DMS 273 treated with DMSO at 0.1 percent for 48 hours (cell line): ENCODE measurements at places on chromosomes 2 and 18.
A peak's percentile ranks its signal among the peaks of the same experiment; 100 is the strongest.

GRCh38 chr2:214203744-214204289, 207.0 kb upstream of the VWC2L start:
- no peak for DNase-seq

DNA sequence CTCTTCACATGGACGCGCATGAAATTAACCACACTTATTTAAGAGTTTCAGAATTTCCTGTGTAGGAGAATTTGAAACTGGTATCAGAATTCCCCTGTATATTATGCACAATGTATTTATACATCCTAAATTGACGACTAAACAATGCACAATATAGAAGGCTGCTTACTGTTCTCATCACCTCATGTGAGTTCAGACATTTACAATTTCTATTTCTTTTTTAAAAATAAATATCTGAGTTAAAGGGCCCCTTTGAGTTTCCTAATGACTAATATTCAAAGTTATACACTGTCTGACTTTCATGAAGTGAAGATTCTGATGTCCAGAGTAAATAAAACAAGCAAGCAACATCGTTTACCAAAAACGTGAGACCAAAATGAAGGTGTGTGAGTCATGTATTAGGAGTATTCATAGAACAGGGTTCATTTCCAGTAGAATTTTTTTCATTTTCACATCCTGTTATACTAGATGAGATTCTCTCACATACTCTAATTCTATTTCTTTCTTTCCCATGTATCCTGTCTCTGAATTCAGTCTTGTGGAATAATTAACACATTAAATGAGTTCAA, 406.2 kb downstream of the NUP35 start:
- DNase-seq: no peak

DNA sequence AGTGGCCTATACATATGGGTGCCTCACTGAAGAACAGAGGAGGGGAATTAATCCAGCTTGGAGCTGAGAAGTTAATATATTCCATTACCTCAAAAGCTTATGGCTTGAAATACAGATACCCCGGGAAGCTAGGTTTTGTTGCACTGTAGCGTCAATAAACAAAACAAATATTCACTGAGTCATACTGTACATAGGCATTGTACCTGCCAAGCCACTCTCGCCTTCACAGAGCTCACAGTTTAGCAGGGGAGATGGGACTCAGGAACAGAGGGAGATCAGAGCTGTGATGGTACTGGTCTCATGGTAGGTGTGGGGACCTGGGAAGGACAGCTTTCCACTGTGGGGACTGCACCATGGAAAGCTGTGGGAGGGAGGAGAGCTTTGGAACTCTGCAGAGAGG, 111.2 kb upstream of the ST6GAL2 start:
- no peak for DNase-seq

- no peak for DNase-seq
Measured at GRCh38 chr2:28338831-28339321, 53.8 kb upstream of the FOSL2 start.

GRCh38 chr2:38619458-38620164, 16.9 kb upstream of the HNRNPLL start:
- no peak for DNase-seq

DNA sequence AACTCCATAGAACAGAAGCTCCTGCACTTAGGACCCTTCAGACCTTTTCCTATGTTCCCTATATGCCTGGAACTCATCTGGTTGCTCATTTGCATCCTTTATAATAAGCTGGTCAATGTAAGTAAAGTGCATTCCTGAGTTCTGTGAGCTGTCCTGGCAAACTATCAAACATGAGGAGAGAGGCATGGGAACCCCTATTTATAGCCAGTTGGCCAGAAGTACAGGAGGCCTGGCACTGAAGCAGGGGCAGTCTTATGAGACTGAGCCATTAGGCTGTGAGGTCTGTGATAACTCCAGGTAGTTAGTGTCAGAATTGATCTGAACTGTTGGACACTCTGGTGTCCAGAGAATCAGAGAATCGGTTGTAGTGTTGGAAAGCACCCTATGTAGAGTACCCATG, 88.4 kb downstream of the EHD3 start:
- no peak for DNase-seq

DNA sequence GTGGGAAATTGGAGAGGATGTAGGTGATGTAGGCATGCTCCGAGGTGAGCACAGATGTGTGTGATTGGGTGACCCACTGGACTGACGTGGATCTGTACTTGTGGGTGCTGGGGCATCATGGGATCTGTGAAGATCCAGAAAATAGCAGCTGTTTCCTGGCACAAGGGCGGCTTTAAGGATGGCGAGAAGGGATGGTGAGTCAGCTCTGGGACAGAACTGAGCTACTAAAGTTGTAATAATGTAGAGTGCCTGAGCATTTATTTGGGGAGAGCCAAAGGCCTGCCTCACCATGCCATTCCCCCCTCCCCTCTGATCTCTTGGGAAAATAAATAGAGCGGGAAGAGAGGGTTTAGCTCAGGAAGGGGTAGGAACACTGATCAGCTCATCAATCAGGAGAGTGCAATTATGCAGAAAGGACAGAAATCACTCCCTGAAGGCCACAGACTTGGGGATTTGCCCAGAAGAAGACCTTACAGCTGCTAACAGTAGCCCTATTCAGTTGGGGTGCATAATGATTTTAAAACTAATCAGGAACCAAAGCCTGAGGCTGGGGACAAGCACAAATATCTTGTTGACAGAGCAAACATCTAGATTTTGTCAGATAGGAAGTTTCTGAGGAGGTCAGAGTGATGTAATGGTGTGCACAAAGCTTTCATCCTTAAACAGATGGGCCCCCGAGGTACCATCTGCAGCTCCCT, 30.3 kb downstream of the TANC1 start:
- DNase-seq: peak; percentile 39

GRCh38 chr2:232543491-232543890, 4.0 kb downstream of the CHRNG start:
- no peak for DNase-seq

DNA sequence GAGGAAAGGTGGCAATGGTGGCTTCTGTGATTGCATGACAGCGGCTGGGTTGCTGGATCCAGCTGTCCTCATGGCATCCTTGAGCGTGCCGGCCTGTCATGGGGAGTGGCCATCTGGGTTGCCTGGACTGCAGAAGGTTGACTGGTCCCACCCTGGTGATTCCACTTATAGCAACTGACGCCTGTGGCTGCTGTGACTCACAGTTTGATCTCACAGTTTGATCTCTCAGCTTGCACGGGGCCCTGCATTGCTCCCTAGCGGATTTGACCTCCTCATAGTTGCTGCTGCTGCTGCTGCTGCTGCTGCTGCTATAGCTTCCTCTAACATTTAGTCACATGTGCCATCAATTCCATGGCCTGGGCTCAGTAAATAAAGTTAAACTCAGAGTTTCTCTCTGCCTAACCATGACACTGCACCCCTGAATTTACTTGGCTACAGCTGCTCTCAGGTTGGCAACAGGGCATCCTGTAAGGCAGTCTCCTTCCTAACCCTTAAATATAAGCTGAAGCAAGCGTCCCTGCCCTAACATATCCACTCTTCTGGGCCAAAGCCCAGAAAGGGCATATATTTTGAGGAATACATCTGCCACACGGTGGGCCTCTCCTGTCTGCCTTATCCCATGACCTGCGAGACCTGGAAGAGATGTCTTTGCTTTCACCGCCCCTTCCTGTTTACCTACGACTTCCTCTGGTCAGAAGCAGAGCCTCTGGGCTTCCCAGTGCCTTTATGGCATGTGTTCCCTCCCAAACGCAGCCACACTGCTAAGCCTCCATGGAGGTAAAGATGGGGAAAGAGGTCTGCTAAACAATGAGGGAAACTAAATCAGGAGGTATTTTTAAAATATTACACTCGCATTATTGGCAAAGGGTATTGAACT, 37.8 kb upstream of the CCDC150 start:
- DNase-seq: peak; percentile 55

DNA sequence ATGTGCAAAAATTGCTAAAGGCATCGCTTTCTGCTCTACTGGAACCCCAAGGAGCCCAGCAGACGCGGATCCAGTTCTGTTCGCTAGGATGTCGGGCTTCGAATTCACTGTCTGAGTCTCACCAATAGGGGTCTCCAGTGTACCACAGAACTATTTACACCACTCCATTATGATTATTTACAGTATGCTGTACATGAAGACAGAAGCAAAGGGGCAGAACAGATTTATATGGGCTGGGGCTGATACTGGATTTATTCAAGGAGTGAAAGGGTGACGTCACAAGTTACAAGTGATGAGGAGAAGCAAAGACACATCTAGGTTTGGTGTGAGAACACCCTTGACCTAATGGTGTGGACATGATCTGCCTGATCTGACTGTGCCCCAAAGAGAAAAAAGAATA, 185.3 kb upstream of the ATP5MC3 start:
- DNase-seq: no peak

DNA sequence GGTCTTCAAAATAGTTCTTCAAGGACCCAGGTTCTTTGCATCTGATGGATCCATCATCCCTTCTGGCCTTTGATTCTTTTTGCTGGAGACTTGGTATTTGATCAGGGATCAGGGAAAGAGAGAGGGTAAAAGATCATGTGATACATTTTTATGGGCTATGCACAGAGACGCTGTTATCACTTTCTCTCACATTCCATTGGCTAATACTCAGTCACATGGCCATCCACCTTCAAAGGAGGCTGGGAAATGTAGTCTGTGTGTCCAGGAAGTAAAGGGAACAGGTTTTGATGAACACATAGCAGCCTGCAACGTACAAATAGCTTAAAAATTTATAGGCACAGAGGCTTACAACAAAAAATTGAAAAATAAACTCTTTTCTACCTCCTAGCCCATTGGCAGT, 629.6 kb upstream of the FANCL start:
- DNase-seq: no peak

DNA sequence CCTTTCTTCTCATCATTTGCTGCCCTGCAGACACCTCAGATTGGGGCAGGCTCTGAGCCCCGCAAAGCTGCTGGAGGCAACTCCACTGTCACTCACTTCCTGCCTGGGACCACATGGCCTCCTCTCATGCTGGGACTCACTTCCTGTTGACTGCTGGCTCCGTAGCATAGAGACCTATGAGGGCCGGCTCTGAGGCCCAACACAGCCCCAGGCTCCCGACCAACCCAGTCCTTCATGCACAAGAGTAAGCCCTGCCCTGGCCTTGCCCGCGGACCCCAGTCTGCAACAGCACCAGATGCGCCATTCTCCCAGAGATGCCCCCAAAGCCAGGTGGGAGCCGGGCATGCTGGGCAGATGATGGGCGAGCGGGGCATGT, 55.7 kb downstream of the DNMT3A start:
- DNase-seq: no peak

DNA sequence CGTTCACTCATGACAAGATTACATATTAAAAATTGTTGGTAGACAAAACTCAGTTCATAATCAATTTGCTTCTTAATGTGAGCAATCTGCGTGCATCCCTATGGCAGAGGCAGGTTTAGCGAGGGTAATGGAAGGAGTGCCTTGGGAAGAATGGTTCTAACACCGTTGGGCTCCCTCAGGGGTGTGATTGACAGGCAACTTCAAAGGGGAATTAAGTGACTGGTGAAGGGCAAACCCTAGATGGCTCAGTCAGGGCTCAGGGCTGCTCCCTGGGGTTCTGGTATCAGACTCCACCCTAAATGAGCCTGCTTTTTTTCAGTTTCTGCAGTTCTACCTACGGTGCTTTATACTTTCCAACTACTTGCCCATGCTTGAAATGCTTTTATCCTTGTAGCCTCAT, 419.5 kb upstream of the CELF4 start:
- no peak for DNase-seq

GRCh38 chr2:19021100-19021476, 337.3 kb downstream of the OSR1 start:
- DNase-seq: no peak

DNA sequence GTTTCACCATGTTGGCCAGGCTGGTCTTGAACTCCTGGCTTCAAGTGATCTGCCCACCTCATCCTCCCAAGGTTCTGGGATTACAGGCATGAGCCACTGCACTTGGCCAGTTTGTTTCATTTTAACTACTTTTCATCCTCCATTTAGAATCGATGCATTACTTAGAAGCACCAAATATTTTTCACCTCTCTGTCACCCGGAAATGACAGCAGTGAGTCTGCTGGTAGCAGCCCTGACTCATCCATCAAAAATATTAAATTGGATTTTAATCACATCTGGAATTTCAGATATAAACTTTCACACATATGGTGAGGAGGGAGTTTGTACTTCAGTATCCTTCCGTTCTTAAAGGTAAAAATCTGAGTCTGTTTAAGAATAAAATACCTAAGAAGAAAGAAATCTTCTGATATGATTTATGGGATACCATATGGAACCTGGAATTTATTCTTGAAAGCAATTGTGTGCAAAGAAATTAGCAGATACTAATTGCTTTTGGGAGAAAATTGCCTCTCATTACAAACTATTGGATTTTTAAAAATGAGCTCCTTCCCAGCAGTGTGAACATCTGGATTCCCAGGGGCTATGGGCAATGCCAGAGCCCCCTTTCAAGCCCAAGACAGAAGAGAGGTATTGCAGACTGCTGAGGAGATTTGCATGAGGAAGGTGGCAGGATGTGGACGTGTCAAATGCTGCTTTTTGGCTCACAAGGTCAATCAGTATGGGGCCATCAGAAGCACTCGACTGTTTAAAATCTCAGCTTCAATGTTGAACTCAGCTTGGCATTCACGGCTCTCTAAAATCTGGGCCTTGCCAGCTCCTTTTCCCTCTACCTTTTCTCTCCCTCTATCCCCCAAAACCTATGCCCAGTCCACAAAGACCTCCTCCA, 279.5 kb upstream of the SIX2 start:
- no peak for DNase-seq

DNA sequence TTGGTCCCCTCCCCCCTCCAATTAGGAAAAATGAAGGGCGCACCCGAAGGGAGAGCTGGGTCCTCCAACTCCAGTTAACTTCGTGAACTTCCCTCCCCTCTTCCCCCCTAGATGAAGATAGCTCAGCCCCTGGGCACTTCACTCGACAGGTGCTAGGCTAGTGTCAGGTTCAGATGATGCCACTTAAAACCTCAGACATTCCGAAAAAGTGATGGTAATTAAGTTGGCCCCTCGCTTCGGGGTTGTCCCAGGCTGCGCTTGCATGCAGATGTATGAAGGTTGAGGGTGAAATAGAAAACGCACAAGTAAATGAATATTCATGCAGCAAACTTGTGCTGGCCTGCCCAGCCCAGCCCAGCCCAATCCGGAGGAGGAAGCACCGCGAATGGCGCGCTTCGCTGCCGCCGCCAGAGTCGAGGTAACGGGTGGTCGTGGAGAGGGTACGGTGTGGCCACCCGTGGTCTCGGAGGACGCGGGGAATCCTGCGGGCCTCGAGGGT, 3.0 kb upstream of the GBX2 start:
- DNase-seq: peak; percentile 46

DNA sequence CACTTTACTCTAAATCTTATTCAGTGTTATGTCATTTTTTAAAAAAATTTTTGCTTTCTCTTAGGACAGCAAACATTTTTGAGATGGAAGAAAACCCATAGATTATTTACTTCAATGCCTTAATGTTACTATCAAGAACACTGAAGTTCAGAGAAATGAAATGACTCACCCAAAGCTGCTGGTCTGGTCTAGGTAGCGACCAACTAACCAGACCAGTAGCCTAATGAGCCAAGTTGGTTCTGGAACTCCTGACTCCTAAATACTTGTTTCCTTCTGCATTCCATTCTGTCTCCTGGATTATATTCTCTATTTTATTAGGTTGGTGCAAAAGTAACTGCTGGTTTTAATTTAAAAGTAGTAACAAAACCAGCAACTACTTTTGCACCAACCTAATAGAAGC, 35.4 kb downstream of the SLC8A1 start:
- no peak for DNase-seq
